Inflammatory macrophage treated with lipopolysaccharide for 4 hours (primary cell): ENCODE measurements at places on chromosomes 7 and 10.

- no peak for DNase-seq
These were observed 551.7 kb downstream of the HTR7 start for GRCh38 chr10:90306187-90306586.

- DNase-seq = no peak
These were observed 538.7 kb upstream of the MGMT start for GRCh38 chr10:128928231-128928836.

DNA sequence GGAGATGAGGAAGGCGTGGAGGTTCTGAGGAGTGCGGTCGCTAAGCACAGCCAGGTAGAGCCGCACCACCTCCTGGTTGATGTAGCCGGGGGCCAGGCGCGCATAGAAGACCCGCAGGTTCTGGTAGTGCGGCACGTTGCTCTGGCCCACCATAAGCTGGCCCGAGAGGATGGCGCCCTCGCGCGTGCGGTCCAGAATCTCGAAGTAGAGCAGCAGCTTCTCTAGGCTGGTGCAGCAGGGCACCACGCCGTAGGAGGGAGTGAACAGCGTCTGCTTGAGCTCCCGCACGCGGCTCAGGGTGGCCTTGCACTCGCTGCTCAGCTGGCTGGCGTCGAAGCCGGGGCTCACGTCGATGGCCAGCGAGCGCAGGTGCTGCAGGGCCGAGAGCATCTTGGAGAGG is 77.8 kb upstream of the TNRC18 start:
- no peak for DNase-seq

DNA sequence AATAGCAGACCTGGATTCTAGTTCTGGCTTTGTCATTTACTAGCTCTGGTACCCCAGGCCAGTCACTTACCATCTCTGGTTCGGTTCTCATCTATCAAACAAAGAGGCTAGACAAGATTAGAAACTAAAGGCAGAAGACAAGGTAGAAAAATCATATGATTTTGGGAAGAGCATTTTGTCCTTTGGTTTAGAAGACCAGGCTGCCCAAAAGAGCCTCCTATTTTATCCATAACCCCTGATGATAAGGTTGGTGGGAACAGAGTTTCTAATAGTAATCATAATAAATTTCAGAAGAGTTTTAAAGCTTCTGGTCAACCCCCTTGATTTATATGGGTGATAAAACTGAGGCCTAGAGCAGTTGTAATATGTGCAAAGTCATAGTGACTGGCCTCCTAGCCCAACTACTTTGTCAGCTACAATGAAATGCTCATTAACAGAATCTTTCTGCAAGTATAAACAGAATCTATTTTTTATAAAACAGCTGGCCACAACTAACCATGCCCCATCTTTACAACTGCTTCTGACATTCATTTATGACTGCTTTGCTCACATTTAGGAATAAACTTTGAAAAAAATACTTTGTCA is 23.4 kb downstream of the COX15 start:
- DNase-seq = no peak

DNA sequence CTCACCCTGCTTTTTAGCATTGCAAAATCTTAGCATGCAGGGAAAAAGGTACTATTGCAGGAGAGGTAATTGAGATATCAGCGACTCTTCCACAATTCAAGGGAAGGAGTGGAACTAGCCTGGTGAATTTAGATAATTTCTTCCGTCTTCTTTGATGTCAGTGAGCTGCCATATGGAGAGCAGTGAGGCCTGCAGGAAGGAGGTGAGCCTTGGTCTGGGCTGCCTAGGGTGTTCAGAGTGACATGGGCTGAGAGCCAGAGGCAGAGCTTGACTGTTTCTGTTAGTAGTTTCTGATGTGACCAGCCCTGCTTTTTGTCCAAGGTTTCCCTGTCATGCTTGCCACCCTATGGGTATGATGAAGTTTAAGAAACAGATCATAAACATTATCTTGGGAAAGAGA is 28.6 kb downstream of the KAT6B start:
- no peak for DNase-seq

- DNase-seq = peak; percentile 14
These were observed 217.9 kb downstream of the SKAP2 start for GRCh38 chr7:26646336-26647048.

GRCh38 chr10:113335592-113335991 is 217.3 kb upstream of the HABP2 start:
- DNase-seq = no peak
